ENCODE measurements at places on chromosomes 5 and 9. TPM values are rescaled to one million over a fixed set of nuclear protein-coding genes. Genes with fewer than 3 reads are reported as not detected.

GRCh38 chr9:87389936-87390335 lies 107.7 kb upstream of the DAPK1 start:
- peaks cover 3% of the 10 kb centered on the region for H3K27me3 ChIP-seq
- H3K27ac ChIP-seq: no peak overlapping the region
- H3K4me3 ChIP-seq: no peak overlapping the region
- no peaks in the 10 kb centered on the region for H3K4me1 ChIP-seq
- H3K36me3 ChIP-seq: no peaks in the 10 kb centered on the region

DNA sequence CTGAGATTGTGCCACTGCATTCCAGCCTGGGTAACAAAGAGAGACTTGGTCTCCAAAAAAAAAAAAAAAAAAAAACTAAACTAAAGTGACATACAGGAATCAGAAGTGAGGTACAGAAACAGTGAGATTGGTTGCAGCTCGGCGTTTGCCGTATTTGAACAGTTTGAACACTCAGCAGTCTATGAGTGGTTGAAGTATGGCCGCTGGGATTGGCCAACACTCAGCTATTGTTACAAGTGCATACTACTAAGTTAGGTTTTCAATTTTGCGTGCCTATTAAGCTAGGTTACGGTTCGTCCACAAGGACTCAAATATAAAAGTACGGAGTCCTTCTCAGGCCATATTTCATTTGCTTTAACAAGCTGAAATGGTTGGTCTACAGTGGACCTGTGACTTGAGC lies 3.3 kb upstream of the TSC1 start:
- DNase-seq: no peak
- H3K27ac ChIP-seq: no peak overlapping the region
- peaks cover 16% of the 10 kb centered on the region for H3K4me1 ChIP-seq

DNA sequence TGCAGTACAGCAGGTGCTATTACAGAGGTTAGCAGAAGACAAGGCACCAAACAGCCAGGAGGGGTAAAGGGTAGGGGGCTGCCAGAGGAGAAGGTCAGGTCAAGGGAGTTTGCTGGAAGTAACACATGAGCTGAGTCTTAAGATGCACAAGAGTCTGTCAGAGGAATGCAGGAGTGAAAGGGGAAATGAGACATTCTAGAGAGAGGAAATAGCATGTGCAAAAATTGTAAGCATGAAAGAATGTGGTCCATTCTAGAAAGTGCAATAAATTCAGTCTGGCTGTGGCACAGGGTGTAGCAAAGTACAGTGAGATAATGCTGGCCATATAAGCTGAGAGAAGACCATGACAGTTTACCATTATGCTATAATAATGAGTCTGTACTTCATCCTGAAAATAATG lies 6.6 kb downstream of the GOLGA1 start:
- H3K4me1 ChIP-seq: peaks cover 3% of the 10 kb centered on the region
- peak; percentile 73 for DNase-seq
- no peak overlapping the region for H3K4me3 ChIP-seq
- no peaks in the 10 kb centered on the region for H3K27me3 ChIP-seq
- peaks cover 9% of the 10 kb centered on the region for H3K36me3 ChIP-seq
- H3K27ac ChIP-seq: no peak overlapping the region

DNA sequence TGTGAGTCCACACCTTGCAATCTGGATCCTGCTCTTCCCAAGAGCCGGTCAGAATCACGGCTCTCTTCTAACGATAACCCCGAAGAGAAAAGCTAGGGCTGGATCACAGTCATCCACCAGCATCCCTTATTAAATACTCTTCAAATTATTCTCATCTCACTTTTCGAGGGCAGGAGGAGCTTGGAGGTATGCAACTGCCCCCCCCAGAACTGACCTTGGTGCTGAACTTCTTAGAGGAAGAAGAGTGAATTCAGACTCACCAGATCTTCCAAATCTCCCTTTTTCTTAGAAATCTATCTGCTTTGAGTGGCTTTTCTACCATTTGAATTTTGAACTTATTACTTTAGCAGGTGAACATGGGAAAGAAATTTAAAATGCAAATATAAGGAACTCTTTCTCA lies 75.7 kb downstream of the MED10 start:
- no peaks in the 10 kb centered on the region for H3K4me1 ChIP-seq
- no peak for DNase-seq
- no peak overlapping the region for H3K27ac ChIP-seq
- no peak overlapping the region for H3K4me3 ChIP-seq
- no peaks in the 10 kb centered on the region for H3K27me3 ChIP-seq

GRCh38 chr9:73182928-73183327 lies 31.3 kb downstream of the ANXA1 start:
- DNase-seq: no peak
- H3K27ac ChIP-seq: no peak overlapping the region
- no peak overlapping the region for H3K4me3 ChIP-seq
- 0 out of 2 replicates have a peak, but pooled peaks cover 1% of the 10 kb centered on the region for H3K4me1 ChIP-seq
- peaks cover 3% of the 10 kb centered on the region for H3K27me3 ChIP-seq
- H3K36me3 ChIP-seq: no peaks in the 10 kb centered on the region

GRCh38 chr9:109977521-109977920 lies 197.5 kb downstream of the PALM2AKAP2 start:
- H3K4me1 ChIP-seq: peaks cover 2% of the 10 kb centered on the region
- H3K27ac ChIP-seq: no peak overlapping the region
- no peaks in the 10 kb centered on the region for H3K27me3 ChIP-seq
- DNase-seq: no peak

DNA sequence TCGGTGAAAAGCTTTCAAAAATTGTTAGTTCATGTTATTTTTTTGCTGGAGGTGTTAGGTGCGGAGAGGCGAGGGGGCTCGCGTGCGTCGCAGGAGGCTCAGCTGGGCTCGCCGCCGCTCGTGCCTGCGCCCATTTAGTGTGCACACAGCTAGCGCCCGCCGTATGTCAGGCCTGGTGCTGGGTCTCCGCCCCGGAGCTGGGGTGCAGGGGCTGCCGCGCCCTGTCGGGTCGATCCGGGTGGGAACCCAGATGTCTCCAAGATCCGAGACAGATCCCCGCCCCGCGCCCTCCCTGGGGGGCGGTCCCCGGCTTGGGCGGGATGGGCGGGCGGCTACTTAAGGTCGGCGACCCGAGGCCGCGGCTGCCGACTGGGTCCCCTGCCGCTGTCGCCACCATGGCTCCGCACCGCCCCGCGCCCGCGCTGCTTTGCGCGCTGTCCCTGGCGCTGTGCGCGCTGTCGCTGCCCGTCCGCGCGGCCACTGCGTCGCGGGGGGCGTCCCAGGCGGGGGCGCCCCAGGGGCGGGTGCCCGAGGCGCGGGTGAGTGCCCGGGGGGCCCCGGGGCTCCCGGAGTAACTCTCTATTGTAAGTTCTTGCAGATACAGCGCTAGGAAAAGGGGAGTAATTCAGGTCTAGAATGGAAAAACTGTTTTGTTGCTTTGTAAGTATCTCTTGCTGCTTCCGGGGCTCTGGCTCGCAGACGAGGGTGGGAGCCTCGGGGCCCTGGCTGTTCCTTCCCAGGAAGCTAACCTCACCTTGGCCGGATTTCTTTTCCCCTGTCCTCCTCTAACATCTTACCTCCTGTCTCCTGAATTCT lies 31.7 kb downstream of the GSN start:
- peaks cover 49% of the 10 kb centered on the region for H3K36me3 ChIP-seq
- H3K27me3 ChIP-seq: no peaks in the 10 kb centered on the region
- H3K27ac ChIP-seq: peak overlapping the region; percentile 4
- H3K4me1 ChIP-seq: peaks cover 15% of the 10 kb centered on the region
- H3K4me3 ChIP-seq: peak overlapping the region; percentile 14

DNA sequence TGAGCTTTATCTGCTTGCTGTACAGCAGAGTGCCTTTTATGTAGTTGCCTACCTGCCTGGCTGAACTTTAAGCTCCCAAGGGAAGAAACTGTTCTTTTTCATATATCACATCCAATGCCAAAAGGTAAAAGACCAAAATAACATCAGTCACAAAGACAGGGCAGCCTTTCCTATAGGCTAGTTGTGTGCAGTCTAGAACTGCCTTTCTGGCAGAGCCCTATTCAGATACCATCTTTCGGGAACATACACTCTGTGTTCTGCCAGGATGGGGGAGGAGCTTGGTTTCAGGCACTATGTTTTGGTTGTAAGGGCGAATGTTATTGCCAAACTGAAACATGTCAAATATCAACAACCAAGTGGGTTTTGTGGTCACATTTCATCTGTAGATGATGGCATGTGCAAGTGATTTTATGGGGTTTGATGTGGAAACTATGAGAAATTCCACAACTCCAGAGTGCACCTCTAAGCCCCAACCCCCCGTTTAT lies 314.5 kb downstream of the ADGRV1 start:
- H3K4me1 ChIP-seq: no peaks in the 10 kb centered on the region
- no peak for DNase-seq
- H3K27me3 ChIP-seq: peaks cover 2% of the 10 kb centered on the region

- no peak for DNase-seq
- no peak overlapping the region for H3K4me3 ChIP-seq
Observed at GRCh38 chr9:116558035-116558434, 129.1 kb upstream of the TRIM32 start.

RHOBTB3 gene
- 118 TPM for polyA plus RNA-seq

EIF4E1B gene
- polyA plus RNA-seq: not detected

OSTF1 gene
- polyA plus RNA-seq: 15.4 TPM

KIF4B gene
- 0.03 TPM for polyA plus RNA-seq

TAF11L7 gene
- polyA plus RNA-seq: not detected

LPAR1 gene
- polyA plus RNA-seq: 171 TPM

ARL14EPL gene
- polyA plus RNA-seq: not detected

PCDHGA12 gene
- polyA plus RNA-seq: 7.9 TPM

C5orf63 gene
- 0.86 TPM for polyA plus RNA-seq

KLHL3 gene
- 2.3 TPM for polyA plus RNA-seq

GRIA1 gene
- polyA plus RNA-seq: 0.37 TPM

Data from IMR-90 (cell line).